ENCODE measurements at places on chromosomes 13 and 19.

- DNase-seq, result no peak
Measured at GRCh38 chr19:42198676-42199439, 18.6 kb downstream of the DEDD2 start.

DNA sequence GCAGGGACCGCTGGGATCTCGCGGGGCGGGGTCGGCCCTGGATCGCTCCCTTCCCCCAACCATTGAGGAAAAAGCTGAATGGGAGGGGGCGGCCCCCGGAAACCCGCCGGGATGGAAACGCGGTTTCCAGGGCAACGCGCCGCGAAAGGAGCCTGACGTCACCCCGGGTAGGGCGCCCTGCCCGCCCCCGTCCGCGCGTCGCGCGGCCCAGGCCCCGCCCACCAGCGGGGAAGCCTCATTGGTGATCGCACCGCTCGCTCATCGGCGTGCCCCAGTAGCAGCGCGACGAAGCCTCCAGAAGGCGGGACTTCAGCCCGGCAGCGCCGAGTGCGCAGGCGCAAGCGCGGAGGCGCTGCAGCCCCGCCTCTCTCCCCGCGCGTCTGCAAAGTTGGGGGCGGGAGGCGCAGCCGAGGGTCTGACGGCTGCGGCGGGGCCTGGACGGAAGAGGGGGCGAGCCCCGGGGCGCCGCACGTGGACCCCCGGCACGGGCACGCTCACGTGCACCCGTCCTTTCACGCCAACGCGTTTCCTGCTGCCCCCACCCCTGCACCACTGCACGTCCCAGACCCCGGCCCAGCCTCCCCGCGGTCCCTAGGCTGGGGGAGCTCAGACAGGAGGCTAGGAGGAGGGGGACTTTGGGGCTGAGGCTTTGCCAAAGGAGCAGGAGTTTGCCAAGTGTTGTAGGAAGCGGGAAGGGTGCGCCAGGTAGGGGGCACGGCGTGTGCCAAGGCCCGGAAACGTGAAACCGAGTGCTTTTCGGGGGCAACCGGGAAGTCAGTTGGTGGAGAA, 8.2 kb upstream of the CIRBP start:
- no peak for DNase-seq

DNA sequence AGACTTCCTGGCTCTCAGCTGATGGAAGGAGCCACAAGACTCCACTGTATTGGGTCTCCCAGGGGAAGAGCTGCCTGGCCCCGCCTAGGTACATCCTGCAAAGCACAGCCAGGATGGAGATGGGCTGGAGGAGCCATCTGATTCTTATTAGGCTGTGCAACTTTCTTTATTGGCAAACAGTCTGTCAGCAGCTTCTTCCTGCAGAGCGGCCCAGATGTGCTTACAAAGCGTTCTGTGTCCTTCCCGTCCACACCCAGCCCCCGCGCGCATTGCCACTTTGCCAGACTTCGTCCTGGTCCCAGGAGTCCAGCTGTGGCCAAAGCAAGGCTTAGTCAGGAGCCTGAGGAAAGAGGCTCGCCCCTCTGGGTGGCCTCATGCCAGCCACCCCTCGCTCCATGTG, 409.3 kb downstream of the ZNF536 start:
- no peak for DNase-seq

- DNase-seq, result no peak
Measured at GRCh38 chr13:106499896-106500295, 35.6 kb downstream of the EFNB2 start.
